ENCODE measurements at places on chromosomes 12 and 14.
A peak's percentile ranks its signal among the peaks of the same experiment; 100 is the strongest.

DNA sequence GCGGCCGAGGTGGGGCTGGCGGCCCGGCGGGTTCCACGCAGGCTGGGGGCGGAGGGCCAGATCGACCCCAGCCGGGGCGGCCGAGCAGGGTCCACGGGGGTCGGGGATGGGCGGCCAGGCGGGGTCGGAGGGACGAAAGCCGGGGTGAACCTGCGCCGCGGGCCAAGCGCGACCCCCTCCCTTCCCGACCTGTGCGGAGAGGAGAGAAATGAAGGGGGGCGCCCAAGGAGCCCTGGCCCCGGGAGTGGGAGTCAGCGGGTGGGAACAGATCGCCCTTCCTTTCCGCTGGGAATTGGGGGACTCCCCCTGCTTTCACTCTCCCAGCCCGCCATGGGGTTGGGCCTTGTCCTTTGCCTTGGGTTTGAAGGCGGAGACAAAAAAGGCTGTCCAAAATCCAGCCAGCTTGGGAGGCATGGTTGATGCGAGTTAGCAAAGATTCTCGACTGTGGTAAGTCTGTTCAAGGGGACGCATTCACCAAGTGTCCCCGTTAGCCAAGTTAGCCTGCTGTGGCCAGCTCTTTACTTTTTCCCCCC, 559 bp upstream of the CKAP4 start:
- peak; percentile 63 for DNase-seq

GRCh38 chr14:45133683-45134050, 614 bp downstream of the FKBP3 start:
- no peak for DNase-seq

- DNase-seq = no peak
Observed at GRCh38 chr14:75328558-75329155, 50.0 kb downstream of the FOS start.

DNA sequence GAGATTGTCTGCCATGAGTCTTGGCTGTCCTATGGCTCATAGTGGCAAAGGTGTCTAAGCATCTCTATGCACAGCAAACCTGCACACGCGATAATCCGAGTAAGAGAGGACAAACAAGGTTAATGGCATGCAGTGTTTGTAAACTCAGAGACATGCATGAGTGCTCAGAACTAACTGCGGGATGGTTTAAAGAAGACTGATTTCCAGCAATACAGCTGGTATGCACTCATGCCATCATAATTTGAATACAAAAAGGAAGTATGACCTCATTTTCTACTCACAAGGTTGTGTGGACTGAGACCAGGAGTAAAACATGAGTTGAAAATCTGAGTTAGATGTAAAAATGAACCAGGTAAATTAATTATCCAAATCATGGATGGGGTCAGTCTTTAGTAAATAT, 16.6 kb upstream of the TCP11L2 start:
- no peak for DNase-seq

DNA sequence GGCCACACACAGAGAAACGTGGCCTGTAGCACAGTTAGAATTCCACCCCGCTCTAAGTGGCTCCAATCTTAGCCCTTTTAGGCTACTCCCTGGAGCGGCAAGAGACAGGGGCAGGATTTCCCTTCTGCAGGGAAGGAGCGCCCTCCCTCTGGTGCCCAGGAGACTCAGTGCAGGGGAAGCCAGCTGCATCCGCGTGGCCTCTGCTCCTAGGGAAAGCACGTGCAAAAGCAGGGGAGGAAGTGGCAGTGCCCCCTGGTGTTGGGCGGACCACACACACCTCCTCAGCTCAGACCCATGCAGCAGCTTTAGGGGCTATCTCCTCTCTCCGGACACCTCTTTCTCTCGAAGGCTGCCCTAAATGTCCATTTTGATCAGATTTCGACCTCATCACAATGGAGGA, 50.0 kb downstream of the SPRING1 start:
- no peak for DNase-seq

GRCh38 chr12:7646178-7646475, 19.6 kb downstream of the APOBEC1 start:
- no peak for DNase-seq

DNA sequence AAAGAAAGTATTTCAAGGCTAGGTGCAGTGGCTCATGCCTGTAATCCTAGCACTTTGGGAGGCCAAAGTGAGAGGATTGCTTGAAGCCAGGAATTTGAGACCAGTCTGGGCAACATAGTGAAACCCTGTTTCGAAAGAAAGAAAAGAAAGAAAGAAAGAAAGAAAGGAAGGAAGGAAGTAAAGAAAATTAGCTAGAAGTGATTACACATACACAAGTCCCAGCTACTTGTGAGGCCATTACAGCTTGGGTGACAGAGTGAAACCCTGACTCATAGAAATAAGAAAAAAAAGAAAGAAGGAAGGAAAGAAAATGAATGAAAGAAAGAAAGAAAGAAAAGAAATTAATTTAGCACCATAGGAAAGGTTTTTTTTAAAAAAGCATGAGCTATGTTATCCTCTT, 33.3 kb upstream of the PPP1CC start:
- DNase-seq = no peak

DNA sequence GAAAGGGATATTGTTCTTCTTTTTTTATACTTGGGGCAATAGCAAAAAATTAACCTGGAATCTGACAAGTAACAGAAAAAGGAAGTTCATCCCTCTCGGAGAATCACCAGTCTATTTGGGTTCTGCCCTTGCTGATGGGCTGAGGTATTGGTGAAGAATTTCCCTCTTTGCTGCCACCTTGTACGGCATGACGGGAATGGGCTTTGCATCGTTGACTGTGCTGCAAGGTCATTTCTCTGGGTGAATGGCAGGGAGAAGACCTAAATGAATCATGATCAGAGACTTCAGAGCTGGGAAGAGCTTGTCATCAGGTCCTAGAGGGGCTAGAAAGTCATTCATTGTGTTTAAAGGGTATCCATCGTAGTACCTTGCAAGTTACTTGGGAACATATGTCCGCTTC, 12.0 kb downstream of the C1S start:
- DNase-seq = no peak

DNA sequence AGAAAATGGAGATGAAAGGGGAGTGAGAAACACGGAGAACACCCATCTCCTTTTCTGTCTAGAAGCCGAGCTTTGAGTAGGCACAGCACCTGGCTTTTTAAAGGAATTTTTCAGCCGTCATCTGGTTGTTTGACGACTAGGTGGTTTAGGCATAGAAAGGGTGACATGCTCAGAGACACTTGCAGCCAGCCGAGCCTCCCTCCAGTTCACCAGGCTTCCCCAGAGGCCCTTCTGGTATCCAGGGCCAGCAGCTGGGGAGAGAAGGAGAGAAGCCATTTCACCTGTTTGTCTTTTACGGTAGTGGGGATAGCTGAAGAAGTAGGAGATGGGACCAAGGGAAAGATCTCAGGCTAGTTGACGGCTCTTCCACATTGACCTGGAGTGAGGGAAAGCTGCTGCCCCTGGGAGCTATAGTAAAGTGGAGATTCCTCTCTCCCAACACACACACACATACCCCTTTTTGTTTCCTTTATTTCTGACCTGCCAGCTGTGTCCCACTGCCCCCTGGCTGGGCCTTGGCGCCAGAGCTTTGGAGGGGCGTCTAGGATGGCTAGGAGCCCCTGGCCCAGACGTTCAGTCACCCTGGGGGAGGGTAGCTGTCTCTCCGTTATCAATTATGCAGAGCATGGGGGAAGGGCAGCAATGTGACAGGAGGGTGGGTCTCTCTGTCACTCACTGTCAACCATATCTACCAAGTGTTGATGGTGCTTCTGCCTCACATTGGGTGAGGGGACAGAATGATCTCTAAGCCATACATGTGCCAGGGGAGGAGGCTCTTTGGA, 5.5 kb downstream of the MAP3K12 start:
- DNase-seq = no peak

DNA sequence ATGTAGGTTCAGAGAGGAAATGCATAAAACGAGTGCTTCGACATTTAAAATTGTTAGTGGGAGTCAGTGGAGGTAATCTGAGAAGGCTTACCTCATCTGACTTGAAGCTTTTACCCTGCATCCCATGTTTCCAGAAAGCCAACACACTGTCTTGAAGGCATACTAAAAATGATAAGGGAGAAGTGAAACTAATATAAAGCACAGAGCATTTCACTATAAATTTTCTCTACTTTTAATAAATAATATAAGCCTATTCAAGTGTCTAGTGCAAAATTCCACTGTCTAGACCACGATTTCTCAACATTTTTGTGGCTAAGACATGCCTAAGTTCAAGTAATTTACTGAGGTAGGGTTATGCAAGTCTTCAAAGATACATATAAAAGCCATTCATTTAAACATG, 29.1 kb upstream of the CDKL1 start:
- peak; percentile 88 for DNase-seq

DNA sequence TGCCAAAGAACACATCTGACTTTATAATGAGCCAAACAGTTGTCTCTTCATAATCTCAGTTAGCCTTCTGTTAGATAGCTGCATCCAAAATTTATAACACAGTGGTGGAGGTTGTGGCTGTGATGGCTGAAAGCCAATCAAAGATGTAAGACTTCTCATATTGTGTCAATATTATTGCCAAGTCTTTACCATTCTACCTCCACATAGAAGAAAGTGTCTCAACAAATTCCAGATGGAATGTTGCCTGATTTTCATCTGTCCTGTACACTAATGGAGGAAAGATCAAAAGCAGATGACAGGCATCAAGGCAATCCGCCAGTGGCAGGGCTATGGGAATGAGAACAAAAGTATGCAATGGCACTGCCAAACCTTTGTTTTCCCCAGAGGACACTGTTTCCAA, 813.1 kb upstream of the NOVA1 start:
- peak; percentile 45 for DNase-seq

- no peak for DNase-seq
Observed at GRCh38 chr14:55026441-55026792, 482 bp downstream of the WDHD1 start.

DNA sequence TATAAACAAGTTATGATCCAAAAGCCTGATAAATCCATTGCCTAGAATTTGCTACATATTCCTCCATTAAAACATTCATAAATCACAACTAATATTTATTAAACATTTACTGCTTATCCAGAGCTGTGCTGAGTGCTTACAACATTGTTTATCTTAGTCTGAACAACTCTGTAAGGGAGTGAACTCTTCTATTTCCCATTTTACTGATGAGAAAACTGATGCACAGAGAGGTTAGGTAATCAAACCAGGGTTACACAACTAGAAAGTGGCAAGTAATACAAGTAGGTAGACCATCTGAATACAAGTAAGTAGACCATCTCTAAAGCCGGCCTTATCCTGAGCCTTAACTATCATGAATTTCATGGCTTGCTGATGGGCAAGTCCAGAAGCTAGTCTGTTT, 39.5 kb downstream of the WASHC3 start:
- no peak for DNase-seq

DNA sequence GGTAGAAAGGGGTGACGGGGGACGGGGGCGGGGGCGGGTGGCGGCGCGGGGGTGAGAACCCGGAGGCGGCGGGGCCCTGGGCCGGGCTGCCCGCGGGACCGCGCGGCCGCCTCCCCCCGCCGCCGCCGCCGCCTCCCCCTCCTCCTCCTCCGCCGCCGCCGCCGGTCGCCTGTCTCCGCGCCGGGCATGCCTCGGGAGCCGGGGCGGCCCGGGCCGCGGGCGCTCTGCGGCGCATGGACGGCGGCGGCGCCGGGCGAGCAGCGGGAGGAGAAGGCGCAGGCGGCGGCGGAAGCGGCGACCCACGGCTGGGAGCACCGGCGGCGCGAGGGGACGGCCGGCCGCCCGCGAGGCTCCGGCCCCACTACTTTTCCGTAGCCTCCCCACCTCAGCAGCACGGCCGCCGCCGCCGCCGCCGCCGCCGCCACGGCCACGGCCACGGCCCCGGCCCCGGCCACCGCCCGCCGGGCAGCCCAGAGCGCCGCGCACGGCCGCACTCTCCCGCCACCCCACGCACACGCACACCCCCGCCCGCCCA, at the start of gene NPAS3:
Gene NPAS3, plus strand, starts transcription at position 161 of the 535 bp plus-strand sequence.
- DNase-seq = no peak

- no peak for DNase-seq
Observed at GRCh38 chr12:22209422-22209821, 125.1 kb downstream of the ST8SIA1 start.

- DNase-seq = peak; percentile 54
Observed at GRCh38 chr14:80223696-80224465, 12.6 kb upstream of the DIO2 start.

DNA sequence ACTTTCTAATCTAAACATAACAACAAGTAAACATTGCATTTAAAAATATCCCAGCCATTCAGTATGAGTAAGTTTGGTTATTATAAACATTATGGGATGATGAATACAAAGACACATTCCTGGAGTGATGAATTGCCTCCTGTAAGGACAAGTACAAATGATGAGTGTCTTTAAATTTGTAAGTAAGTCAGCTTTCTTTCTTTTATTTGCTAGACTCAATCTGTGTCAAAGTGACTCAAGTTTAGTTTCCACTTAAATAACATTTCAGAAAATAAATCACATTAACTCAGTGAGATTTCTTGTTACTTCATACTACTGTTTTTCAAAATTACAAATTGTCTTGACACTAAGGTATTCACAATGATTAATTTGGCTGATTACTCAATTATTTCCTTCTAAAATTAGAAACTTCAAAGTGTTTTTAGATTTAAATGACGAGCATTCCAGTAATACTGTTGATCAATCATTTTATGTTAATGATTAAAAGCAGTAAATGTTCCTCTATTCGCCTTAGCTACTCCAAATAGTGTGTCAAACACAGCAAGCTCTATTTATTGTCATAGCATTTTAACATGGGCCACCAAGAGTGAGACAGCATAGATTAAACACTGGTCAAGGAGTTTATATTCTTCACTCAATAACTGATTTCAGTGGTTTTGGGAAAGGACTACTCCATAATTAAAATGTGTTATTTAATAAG, 658.0 kb upstream of the MDGA2 start:
- peak; percentile 54 for DNase-seq

GRCh38 chr14:57660208-57660607, 166.6 kb upstream of the CCDC198 start:
- no peak for DNase-seq

DNA sequence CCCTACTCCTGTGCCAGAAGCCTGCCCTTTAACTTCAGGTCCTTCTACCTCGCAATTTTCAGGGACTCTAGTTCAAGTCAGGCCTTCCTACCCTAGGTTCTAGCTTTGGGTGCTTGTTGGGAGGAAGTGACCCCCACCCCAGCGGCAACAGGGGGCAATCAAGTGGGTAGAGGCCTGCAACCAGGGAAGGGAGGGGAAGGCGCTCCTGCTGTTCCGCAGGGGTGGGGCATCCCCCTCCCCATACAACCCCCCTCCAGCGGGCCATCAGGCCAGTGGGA, 204 bp upstream of the PRPH start:
- DNase-seq = no peak

DNA sequence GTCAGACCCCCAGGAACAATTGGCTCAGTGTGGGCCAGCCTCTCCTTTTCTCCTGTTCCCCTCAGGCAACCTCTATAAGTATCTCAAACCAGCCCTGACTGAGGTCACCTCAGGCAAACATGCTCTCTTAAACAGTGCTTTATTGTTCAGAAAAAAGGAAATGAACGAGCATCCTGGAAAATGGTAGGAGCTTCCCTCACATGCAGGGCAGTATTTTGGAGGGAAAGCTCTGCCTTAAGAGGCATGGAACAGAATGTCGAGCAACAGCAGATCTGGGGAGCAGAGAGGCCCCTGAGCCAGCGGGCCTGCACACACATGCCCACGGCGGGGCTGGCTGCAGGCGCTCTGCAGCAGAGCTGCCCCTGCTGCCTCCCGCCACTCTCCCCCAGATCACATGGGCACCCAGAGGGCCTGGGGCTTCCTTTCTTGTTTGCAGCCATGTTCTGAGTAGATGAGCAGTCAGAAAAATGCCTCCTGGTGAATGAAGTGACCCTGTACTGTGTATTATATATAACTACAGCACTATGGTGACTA, 42.0 kb downstream of the MOK start:
- peak; percentile 66 for DNase-seq

GRCh38 chr14:78403278-78403815, 233.2 kb downstream of the NRXN3 start:
- DNase-seq = peak; percentile 71
